ENCODE measurements at places on chromosomes 6 and 20.

DNA sequence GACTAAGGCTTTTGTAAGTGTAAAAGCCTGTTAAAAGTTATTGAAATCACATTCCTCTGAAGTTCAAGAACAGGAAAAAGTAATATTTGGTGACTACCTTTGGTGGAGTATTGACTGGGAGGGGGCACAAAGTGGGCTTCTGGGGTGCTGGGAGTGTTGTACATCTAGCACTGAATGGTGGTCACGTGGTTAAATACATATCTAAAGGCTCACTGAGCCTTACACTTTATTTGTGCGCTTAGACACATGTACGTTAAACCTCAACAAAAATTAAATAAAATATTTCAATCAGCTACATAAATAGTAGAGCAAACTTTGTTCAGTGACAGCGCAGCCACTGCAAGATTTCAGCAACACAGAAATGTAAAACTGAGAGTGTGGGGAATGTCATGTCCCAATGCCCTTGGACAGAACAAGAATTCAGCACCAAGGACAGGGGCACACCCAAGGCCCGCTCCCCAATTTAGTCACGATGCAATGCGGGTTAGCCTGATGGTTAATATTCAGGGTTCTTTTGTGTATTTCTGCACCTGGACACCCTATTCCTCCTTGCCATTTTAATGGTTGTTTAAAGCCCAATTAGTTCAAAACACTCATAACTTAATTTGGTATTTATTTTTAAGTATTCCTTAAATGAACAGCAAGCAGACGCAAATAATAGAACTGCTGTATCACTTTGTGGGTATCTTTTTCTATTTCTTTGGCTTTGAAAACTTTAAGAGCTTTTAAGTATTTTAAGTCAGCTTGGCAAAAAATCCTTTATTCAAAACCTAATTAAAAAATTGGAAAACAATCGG is 37.4 kb downstream of the ANGPT4 start:
- DNase-seq = no peak

GRCh38 chr6:7650878-7651277 is 60.9 kb downstream of the SNRNP48 start:
- no peak for DNase-seq

DNA sequence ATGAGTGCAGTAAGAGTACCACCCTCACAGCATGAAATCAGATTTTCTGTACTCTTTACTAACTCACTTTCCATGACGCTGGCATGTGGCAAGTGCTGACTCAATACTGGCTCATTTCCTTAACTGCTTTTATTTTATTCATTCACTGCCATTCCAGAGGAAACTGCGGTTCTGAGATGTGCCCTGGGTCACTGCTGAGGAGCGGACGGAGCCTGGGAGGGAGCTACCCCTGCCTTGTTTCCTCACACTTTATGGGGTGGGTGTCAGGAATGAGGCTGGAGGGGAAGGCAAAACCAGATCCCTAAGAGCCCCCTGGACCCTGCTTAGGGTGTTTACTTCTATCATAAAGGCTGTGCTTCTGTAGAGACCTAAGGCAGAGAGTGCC is 14.4 kb downstream of the NT5E start:
- no peak for DNase-seq

DNA sequence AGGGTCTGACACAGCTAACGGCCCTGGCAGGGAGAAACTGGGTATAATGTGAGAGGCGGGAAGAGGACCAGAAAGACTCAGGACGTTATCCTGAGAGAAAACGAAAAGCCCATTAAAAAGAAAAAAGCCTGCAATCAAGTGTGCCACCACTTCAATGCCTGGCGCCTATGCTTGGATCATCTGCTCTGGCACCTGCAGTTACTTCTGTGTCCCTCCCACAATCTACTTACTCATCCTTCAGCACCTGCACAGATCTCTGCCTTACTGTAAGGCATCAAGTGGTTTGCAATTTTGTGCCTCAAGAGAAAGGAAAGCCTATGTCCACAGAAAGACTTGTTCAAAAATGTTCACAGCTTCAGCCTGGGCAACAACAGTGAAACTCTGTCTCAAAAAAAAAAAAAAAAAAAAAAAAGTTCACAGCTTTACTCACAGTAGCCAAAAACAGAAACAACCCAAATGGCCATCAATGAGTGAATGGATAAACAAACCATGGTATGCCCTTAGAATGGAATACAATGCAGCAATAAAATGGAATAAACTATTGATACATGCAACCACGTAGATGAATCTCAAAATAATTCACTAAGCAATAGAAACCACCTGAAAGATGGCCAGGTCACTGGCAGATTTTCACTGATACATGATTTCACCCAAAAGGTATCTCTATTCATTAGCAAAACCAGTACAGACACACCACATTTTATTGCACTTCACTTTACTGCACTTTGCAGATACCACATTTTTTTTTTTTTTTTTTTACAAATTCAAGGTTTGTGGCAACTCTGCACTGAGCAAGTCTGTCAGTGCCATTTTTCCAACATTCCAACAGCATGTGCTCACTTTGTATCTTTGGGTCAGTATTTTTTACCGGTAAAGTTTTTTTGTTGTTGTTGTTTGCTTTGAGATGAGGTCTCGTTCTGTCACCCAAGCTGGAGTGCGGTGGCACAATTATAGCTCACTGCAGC is 48.6 kb downstream of the ABHD12 start:
- DNase-seq = no peak

DNA sequence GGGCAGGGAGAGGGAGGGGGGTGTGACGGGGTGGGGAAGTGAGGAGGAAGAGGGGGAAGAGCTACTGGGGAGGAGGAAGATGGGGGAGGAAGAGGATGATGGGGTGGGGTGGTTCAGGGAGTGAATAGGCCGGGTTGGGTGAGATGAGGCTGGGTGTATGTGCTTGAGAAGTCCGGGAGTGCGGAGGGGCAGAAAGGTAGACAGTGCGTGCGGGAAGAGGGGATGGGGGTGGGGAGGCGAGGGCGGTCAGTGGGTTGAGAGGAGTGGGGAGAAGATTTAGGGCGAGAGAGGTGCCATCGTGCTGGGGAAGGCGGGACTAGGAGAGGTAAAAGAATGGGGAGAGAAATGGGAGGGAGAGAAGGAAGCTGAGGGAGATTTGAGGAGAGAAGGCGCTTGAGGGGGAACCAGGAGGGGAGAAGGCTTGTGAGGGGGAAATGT is 30.9 kb upstream of the NOTCH4 start:
- DNase-seq = no peak

DNA sequence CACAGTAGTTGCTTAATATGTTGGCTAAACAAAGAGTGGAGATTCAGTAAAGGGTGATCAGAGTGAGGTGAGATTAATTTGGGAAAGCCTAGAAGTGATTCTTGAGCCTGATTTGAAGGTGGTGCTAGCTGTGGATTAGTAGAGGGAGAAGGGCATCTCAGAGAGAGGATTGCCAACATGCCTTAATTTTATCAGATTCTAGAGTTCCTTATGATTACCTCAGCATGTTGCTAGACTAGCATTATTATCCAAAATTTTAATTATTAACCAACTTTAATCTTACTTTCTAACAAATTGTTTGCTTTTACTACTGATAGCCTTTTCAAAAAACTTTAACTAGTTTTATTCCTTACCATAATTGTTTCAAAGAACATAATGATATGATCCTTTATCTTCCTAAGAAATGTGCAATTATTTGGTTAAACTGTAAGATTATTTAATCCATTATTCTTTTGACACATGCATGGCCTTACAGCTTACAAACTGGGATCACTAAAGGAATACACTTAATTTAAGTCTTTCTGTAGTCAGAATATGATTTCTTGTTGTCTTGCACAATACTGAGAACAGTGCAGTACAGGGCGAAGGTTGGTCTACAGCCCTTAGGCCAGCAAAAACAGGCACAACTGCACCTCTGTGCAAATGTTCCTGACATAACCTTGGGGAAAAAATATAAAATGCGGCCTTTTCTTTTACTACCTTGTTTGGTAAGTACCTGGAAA is 88.9 kb downstream of the SLC16A10 start:
- no peak for DNase-seq

- no peak for DNase-seq
Measured at GRCh38 chr20:35302421-35303335, 10.5 kb upstream of the FAM83C start.

DNA sequence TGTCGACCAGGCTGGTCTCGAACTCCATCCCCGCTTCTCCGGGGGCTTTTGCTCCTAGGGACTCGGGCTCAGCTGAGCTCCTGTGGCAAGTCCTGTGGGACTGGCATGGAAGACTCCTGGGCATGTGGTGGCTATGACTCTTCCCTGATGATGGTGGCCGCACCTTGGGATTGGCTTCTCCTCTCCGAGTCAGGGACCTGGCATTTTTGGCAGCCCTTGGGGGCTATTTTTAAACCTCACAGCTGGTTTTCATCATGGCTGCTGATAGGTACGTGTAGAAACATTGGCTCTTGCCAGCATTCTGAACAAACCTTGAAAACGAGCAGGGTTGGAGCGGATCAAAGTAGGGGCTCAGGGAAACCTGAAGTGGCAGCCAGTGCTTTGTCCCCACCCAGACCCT is 54.1 kb downstream of the RBM38 start:
- DNase-seq = no peak

DNA sequence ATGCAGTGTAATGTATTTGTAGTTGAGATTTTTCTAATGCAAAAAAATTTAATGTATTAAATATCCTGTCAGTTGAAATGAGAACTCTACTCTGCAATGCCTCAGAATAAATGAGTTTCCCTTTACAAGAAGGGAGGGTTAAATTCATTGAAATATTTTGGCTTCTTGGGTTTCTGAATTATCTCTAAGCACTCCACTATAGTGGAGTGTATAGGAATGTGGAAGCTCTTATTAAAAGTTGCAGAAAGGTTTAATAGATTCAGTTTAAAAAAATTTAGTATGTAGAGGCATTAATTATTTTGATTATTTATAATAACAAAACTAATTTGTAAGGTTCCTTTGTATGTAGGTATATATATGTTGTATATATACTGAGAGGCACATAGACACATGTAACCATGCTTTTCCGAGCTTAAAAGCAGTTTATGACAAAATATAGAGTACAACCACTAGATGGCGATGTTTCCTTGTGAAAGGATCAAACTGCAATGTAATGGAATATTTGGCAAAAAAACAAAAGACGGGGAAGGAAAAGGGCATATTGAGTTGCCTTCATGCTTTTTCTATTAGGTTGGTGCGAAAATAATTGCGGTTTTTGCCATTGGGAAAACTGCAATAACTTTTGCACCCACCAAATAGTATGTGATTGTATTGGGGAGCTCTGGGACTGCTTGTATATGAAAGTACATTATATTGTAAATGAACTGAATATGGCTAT is 144.2 kb downstream of the MYO6 start:
- DNase-seq = no peak

- no peak for DNase-seq
Measured at GRCh38 chr6:7338031-7338430, 25.0 kb upstream of the SSR1 start.

GRCh38 chr6:2695454-2696095 is 55.1 kb downstream of the MYLK4 start:
- no peak for DNase-seq

DNA sequence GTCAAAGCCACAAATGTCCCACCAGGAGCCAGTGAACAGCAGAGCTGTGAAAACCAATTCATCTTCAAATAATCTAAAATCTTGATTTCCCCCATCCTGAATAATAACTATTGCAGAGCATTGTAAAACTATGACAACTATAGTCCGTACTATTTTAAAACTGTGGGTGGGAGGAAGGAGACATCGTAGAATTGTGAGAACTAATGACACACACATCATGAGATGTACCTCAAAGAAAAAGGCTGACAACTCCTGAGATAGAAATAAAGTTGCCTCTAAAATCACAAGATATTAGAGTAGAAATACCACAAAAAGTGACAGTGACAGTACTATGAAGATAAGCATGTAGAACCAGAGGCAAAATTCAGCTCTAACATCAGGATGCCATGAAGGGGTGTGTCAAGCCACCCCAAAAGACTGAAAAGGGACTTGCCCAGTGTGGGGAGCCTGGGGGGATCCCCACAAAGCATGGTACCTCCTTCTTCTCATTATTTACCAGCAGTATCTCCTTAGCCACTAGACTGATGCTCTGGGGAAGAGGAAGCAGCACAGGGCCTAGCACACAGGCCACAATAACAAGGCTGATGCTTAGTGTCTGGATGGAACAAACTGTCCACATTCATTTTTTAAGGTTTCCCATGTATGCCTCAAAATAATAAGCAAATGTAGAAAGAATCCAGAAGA is 13.4 kb downstream of the NAPB start:
- DNase-seq = no peak

DNA sequence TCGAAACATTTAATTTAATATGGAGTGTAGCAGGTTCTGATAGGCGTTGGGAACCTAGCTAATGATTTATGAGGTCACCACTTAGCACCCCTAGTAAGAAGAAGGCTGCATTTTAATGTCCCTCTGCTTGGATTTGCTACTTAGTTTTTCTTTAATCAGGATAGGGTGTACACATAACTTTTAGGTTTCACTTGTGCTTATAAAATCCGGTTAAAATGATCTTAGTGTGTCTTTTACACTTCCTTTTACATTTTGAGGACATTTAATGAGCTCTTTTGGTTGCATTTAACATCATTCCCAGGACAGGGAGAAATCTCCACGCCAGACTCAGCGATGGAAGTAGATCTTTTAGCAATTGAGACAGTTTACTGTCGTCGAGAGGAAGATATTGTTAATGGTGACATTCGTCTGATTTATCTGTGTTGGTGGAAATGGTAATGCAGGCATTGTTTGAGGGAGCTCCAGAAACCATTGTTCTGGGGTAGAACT is 5.6 kb downstream of the TFAP2A start:
- no peak for DNase-seq

- no peak for DNase-seq
Measured at GRCh38 chr6:2197177-2197671, 48.2 kb downstream of the GMDS start.

DNA sequence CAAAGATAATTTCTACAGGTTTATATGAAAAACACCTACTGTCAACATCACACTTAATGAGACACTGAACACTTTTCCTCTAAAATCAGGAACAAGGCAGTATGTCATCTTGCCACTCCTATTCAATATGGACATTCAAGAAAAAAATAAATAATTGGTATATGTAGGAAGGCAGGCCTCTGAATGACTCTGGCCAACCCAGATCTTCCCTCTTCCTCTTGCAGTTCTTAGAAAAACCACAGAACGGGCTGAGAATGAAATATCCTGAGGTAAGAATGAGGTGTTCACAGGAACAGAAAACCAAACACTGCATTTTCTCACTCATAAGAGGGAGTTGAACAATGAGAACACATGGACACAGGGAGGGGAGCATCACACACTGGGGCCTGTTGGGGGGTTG is 1207.2 kb upstream of the CITED2 start:
- no peak for DNase-seq

DNA sequence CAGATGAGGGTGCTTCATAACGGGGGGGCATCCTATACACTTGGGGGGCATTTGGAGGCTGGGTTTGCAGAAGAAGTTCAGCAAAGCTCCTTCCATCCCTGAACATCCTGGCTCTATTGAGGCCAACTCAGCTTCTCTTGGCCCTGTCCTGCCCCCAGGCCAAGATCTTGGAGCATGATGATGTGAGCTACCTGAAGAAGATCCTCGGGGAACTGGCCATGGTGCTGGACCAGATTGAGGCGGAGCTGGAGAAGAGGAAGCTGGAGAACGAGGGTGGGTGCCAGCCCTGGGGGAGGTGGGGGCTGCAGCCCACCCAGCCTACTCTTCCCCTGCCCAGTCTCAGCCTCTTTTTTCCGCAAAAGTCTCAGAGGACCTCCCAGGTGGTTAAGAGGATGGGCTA is 17.2 kb downstream of the GDAP1L1 start:
- DNase-seq = no peak

All from activated T-cell treated with anti-CD3 and anti-CD28 coated beads for 4 hours (primary cell).